Cortex of kidney (tissue), 1 donor: ENCODE measurements at places on chromosomes 7 and 10.

- DNase-seq, result no peak
Measured at GRCh38 chr7:70312336-70312735, 714.1 kb downstream of the AUTS2 start.

GRCh38 chr7:81929386-81929785 is 159.5 kb upstream of the HGF start:
- DNase-seq, result no peak

DNA sequence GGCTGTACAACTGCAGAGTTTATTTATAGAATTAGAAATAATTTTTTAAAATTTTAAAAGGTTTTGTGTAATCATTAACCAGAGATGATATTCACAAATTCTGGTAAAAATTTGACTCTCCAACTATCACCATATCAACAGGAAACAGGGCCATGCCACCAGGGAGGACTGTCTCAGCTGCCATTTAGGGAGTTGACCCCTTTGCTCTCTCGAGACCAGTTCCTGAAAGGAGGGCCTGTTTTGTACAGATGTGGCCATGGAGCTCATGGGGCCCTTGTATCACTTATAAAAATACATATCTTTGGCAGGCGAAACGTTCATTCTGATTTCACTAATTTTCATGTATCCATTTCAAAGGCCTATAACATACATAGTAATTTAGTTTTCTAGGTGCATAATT is 20.3 kb downstream of the H2AZ2 start:
- no peak for DNase-seq

GRCh38 chr7:152615031-152615741 is 60.8 kb downstream of the XRCC2 start:
- DNase-seq, result no peak

- no peak for DNase-seq
Measured at GRCh38 chr10:126478546-126478945, 90.3 kb upstream of the ADAM12 start.

DNA sequence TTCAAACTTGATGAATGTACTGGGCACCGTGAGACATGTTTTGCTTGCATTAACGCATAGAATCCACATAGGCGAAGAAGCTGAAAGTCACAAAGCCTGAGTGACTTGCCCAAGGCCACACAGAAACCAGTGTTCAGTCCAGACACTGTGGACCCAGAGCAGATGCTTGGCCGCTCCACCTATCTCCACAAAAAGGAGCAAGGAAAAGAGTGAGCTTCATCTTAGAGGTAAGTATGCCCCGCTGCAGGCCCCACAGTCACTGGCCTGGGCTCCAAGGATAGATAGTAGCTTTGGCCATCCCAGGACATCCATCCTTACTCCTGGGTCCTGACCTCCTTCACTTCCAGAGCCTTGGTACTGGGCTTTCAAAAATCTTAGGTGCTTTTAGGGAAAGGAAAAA is 60.1 kb upstream of the SAMD8 start:
- DNase-seq, result no peak

DNA sequence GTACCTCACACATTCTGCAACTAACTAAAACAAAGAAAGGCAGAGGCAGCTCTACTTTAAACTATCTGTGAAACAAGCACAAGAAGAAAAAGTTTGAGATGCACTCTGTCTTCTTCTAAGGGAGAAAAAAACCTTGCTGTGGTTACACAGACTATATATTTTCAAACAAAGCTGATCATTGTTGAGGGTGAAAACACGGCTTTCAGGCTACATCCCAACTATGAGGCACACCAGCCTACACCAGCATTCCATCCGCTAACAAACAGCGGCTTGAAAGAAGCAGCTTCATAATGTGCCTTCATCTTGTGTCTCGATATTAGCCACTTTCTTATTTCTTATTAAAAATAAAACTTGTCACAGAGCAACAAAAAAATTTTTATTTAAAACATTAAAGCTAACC is 79.1 kb downstream of the USP6NL start:
- no peak for DNase-seq

DNA sequence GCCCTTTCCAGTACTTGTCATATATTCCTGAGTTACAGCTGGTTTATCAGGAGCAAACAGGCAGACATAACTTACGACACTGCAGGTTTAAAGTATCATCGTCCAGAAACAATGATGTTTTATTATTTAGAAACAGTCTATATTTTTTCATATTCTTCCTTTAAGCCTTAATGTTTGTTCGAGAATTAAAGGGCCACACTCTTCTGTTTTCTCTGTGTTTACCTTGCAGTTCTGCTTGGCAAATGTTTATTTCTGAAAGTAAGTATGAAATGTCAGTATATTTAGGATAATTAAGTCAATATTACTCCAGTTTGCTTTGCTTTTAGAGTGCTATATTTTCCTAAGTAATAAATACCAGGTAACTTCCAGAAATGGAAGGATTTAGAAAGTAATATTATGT is 115.1 kb downstream of the VTI1A start:
- DNase-seq, result no peak
